ENCODE measurements at places on chromosomes 16 and 17. TPM values are rescaled to one million over a fixed set of nuclear protein-coding genes. Genes with fewer than 3 reads are reported as not detected.

MIEF2 gene
- total RNA-seq, result 8.1 TPM

CHST4 gene
- total RNA-seq, result not detected

LASP1 gene
- 57.1 TPM for total RNA-seq

KRTAP9-2 gene
- not detected for total RNA-seq

QPRT gene
- 0.25 TPM for total RNA-seq

TLCD3B gene
- not detected for total RNA-seq

PPP1R27 gene
- not detected for total RNA-seq

PHOSPHO1 gene
- not detected for total RNA-seq

GCGR gene
- total RNA-seq, result not detected

C16orf74 gene
- total RNA-seq, result 9.6 TPM

B3GNT9 gene
- total RNA-seq, result 2.4 TPM

SLC9A5 gene
- 0.39 TPM for total RNA-seq

XAF1 gene
- total RNA-seq, result 1.5 TPM

TMEM238L gene
- total RNA-seq, result not detected
